ENCODE measurements at places on chromosomes 12 and 14. TPM values are rescaled to one million over a fixed set of nuclear protein-coding genes. Genes with fewer than 3 reads are reported as not detected.
A peak's percentile ranks its signal among the peaks of the same experiment; 100 is the strongest.

Gene TPCN1
- polyA plus RNA-seq: 15.7 TPM

Gene DPF3
- polyA plus RNA-seq: 2.8 TPM

Gene SCNN1A
- polyA plus RNA-seq: 0.71 TPM

Gene SYT1
- 17.0 TPM for polyA plus RNA-seq

- peak; percentile 52 for DNase-seq
These were observed 9.2 kb upstream of the CCDC196 start for GRCh38 chr14:66476964-66477363.

- no peak for DNase-seq
These were observed 70.3 kb downstream of the CAPZA3 start for GRCh38 chr12:18808221-18808620.

DNA sequence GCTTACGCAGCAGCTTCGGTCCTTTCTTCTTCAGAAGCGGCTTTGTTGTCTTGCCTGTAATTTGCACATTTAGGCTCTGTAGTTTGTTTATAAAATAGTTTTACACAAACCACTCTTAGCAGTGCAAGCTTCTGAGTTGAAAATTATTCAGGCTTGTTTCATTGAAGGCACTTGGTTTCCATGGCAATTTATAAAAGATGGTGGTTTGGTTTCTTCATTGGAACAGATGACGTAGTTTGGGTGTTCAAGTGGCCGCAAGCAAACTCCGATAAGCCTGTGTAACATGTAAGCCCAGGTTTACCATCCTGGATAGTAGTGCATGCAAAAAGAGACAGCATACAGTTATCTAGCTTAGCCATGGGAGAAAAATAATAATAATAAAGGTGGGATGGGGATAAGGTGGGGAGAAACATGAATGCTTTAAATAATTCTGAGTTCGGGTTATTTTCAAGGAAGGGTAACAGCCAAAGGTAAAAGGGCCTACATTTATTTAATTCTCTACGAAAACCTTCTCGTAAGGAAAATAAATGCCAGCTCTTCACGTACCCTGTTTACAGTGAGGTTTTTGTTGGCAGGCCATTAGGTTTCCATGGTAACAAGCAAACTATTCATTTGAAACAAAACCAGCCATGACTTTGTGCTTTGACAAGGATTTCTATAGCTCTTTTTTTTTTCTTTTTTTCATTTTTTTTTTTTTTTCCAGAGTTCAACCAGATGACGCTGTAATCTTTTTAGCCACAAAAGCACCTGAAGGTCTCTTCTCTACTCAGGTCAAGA is 189.6 kb upstream of the RPL10L start:
- no peak for DNase-seq

GRCh38 chr14:95248432-95248831 is 71.3 kb downstream of the CLMN start:
- DNase-seq: no peak

- no peak for DNase-seq
These were observed 318.2 kb downstream of the BCL11B start for GRCh38 chr14:98953551-98954348.

GRCh38 chr12:123928274-123928865 is 44.3 kb downstream of the CCDC92 start:
- no peak for DNase-seq

- DNase-seq: no peak
These were observed 124.9 kb downstream of the DERA start for GRCh38 chr12:16036073-16036472.

All from SK-N-SH (cell line).